ENCODE measurements at places on chromosomes 1 and 21.

DNA sequence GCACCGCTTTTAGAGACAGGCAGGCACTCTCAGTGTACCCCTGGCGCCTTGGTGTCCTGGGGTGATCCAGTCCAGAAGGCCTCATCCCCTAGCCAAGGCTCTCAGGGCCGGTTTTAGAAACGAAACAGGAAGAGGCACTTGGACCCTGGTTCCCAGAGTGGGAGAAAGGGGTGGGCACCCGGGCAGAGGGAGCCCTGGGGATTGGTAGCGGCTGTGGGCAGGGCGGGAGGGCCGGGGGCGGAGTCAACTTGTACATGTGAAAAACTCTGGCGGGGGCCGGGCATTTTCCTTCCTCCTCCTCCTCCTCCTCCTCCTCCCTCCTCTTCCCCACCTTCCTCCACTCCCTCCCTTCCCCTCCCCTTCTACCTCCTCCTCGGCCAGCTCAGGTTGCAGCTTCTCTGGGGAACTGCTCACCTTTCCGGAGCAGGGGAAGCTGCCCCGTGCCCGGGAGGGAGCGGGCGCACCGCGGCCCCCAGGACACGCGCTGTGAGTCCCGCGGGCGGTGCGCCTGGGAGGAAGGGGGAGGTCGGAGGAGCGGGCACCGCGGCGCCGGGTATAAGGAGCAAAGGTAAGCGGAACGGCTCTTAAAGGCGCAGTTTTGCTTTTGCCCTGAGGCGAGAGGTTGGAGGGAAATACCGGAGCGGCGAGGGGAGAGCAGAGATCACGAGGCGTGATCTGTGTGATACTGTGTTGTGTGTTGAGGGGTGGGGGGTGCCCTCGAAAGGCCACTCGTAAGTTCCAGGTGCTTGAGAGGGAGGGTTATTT lies at the start of gene CDK18:
CDK18 (plus strand) TSS at position 359 of the 765 bp plus-strand sequence. CDS start 18,499 bp downstream, outside the sequence.
- DNase-seq = no peak

- no peak for DNase-seq
Measured at GRCh38 chr1:204447736-204448135, 36.1 kb upstream of the PPP1R15B start.

- no peak for DNase-seq
Measured at GRCh38 chr1:225933072-225933471, 7.9 kb downstream of the LEFTY2 start.

GRCh38 chr1:161020509-161021164 lies at the start of gene F11R:
F11R (minus strand) TSS chr1:161021152; CDS start chr1:161021073, 79 bp downstream.
- DNase-seq = no peak

- no peak for DNase-seq
Measured at GRCh38 chr1:17732475-17732874, 22.7 kb upstream of the ACTL8 start.

- DNase-seq = peak; percentile 30
Measured at GRCh38 chr1:25657883-25658760, 41.5 kb downstream of the MAN1C1 start.

GRCh38 chr1:91835087-91835521 lies 50.8 kb downstream of the TGFBR3 start:
- DNase-seq = no peak

DNA sequence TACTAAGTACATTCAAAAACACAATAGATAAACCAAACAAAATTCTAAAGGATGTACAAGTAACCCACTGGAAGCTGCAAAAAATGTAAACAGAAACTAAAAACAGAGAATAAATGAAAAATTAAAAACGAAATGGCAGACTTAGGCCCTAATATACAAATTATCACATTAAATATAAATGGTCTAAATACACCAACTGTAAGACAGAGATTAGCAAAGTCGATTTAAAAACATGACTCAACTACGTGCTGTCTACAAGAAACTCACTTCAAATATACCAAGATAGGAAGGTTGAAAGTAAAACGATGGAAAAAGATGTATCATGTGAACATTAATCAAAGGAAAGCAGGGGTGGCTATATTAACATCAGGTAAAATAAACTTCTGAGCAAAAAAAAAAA lies 23.1 kb downstream of the SLC19A1 start:
- no peak for DNase-seq

GRCh38 chr1:225767634-225768540 lies 9.7 kb upstream of the SRP9 start:
- peak; percentile 51 for DNase-seq

GRCh38 chr1:28045777-28046176 lies 42.6 kb downstream of the EYA3 start:
- DNase-seq = no peak

DNA sequence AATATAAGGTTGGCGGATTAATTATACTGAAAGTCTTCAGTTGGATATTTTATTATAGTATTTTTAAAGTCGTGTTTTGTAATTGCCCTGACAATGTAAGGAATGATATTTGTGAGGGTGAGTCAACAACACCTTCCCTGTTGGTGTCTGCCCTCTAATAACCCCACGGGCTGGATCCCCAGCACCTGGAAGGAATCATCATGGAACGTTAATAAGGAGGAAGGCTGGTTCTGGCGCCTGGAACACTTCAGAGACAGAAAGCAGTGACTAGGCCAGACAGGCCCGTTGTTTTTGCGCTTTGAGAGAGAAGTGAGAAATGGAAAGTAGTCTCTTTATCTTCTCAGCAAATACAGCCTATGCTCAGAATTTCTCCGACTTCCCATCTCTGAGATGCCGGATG lies 31.6 kb downstream of the TEX35 start:
- DNase-seq = no peak

GRCh38 chr21:17214801-17215200 lies 298.0 kb upstream of the CXADR start:
- no peak for DNase-seq

DNA sequence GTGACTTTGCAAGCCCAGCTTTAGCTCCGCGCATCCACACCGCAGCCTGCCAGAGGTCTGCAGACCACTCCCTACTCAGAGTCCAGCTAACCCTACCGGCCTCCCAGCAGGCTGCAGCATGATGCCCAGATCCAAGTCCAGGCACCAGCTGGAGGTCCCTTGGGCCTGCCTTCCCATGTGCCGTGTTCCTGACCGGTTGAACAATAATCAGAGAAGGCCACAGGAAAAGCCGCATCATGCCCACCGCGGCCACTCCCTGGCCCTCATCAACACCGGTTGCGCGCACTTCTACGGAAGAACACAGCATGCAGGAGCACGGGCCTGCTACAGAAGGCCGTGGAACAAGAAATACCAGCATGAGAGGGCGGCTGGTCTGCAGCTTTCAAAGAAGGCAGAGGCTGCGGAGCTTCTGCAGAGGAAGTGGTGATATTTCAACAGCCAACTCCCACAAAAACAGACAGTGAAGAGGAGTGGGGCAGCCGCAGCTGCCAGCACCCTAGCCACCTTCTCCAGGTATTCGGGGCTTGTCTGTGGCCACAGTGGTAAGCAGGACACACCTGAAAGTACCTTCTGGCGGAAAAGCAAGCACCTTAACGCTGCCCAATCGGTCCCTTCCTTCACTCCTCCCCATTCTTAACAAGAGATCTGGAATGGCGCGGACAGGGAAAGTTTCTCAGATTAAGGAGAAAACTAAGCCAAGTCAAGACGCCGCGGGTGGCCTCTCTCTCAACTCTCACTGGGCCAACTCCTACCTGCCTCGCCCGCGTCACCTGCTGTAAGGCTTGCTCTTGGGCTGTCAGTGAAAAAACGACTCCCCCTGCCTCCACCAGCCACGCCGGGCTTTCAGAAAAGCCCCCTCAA lies 1.5 kb downstream of the PGBD5 start:
- DNase-seq = no peak
